ENCODE measurements at places on chromosomes 2 and 18.

- DNase-seq = no peak
Measured at GRCh38 chr2:98034745-98035144, 39.0 kb upstream of the TMEM131 start.

GRCh38 chr18:69031571-69031970 is 233.7 kb downstream of the CCDC102B start:
- DNase-seq = no peak

- no peak for DNase-seq
Measured at GRCh38 chr2:1819419-1819818, 75.1 kb upstream of the PXDN start.

- no peak for DNase-seq
Measured at GRCh38 chr2:147829106-147829505, 15.7 kb upstream of the ACVR2A start.

- no peak for DNase-seq
Measured at GRCh38 chr2:60547841-60548240, 5.6 kb downstream of the BCL11A start.

GRCh38 chr2:237649541-237650454 is 22.4 kb downstream of the LRRFIP1 start:
- no peak for DNase-seq

DNA sequence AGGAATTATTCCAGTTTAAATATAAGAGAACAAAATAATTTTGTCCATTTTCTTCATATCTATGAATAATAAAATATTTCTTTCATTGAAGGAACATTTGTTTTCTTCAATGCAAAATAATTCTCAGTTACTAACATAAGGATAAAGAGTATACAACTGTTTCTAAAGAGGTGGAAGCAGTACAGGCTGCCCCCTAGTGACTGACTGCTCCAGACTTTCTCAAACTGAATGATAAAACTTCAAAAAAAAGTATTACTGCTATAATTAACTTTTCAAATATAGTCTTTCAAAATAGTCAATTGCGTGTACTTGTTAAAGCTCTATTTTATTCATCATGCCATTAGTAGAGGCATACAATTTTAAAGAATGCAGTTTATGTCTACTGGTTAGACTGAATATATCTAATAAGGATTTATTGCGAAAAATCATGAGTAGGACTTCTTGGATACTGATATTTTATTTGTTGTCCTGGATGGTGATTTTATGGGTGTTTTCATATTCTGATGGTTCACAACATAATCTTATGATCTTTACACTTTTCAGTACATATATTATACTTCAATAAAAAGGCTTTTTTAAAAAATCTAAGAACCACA is 100.1 kb downstream of the WDPCP start:
- no peak for DNase-seq

DNA sequence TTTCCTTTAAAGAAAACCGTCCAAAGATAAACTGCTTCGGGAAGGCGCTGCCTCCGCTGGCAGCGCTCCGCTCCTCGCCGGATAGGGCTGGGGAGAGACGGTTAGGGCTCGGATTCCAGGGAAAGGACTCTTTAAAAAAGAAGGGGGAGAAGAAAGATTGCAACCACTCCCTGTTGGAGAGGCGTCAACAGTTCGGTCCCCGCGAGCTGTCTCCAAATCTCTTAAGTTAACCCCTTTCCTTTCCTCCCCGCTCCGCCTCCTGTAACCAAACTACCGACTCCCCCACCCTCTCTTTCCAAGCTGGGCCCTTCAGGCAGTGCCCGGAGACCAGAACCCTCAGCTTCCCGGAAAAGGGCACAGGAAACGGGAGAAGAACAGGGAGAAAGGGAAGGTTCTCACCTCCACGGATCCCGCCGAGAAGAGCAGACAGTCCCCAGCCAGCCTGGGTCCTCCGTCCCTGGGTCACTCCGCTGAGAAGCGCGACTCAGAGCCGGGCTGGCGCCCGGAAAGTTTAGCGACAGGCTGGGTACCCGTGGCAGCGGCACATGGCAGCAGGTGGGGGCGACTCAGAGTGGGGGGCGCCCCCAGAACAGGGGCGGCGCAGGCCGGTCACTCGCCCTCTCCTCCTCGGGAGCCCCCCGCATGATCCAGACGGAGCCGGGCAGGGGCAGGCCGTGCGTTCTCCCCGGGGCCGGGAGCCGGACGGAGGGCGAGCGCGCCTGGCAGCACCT is 675 bp downstream of the FZD5 start:
- DNase-seq = no peak

- DNase-seq = no peak
Measured at GRCh38 chr2:128505575-128506526, 187.2 kb upstream of the HS6ST1 start.

DNA sequence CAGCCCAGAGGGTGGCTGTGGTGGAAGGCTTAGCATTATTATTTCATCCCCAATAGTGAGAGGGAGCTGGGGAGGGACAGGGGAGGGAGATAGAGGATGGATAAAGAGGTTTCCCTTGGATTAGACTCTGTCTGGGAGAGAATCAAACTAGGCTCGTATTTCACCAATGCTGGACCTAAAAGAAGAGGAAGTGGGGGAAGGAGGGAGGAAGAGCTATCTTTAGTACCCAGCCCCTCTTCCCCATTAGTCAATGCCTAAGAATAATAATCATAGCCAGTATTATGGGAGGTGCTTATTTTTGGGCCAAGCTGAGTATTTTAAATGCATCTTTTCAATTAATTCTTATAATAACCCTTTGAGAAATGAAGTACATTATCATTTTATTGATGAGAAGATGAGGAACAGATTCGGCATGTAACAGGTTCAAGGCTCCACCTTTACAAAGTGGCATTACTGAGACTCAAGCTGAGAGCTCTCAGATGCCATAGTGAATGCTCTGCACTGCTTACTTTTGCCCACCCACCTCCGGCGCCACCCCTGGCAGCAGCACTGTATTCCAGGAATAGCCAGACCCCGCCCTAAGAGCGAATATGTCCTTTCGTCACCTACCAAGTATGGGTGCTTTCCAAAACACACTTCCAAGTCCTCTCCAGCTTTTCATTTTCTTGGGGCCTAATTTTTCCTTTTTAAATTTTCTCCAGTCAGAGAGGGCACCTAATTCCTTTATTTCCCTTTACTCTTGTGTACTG is 21.0 kb downstream of the PAX8 start:
- DNase-seq = no peak

DNA sequence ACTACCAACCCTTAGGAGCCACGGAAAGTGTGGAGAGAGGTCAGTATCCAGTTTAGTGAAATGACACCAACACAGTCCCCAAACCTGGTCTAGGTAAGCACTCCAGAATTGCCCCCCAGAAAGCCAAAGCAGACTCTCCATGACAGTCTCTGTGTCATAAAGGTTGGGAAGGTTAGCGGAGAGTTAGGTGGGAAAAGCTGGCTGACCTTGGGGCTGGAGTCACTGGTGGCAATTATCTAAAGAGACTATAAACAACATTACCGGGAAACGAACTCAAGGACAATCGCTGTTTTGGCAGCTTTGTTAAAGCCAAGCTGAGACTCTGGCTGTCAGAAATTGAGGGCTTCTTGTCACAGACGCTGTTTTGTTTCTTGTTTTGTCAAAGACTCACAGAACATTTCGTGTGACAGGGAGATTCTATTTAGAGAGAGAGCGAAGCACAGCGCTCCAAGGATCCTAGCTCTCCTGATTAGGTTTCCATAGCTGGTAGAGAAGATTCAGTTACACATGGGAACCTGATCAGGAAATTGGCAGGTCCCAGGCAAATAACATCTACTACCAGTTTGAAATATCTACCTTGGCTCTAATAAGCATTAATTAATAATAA is 111.3 kb downstream of the LNPK start:
- DNase-seq = no peak

GRCh38 chr2:215358312-215358845 is 46.5 kb downstream of the ATIC start:
- no peak for DNase-seq

- DNase-seq = no peak
Measured at GRCh38 chr2:198753101-198753500, 704.6 kb downstream of the SATB2 start.

GRCh38 chr18:77400561-77400960 is 150.9 kb downstream of the GALR1 start:
- no peak for DNase-seq

- no peak for DNase-seq
Measured at GRCh38 chr2:159905926-159906714, 108.1 kb upstream of the CD302 start.

DNA sequence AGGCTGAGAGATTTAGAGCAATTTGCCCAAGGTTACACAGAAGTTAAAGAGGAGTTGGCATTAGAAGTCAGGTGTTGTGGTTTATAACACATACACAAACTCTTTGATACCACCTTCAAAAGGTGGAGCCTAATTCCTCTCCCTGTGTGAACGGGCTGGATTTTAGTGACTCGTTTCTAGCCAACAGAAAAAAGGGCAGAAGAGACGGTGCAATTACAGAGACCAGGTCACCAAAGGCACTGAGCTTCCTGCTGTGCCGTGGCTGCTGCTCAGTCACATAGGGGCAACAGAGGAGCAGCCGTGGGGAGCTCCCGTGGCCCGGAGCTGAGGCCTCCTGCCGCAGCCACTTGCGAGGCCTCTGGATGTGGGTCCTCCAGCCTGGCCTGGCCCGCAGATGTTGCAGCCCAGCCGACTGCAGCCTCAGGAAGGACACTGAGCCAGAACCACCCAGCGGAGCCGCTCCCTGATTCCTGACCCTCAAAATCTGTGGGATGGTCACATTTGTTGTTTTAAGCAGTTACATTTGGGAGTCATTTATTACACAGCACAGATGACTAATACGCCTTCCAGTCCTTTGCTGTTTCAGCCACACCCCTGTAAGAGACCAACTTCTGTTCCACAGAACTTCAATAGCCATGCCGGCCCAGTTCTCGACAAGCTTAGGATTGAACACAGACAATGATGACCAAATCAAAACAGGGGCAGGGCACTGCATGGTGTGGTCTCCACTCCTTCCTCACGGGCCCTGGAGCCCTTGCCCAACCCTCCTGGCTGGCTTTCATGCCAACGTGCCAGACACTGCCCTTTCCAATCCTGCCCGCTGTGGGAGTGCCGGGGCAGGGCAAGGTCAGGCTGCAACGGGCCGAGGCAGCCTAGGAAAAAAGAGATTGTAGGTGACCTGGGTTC is 17.1 kb downstream of the EDAR start:
- no peak for DNase-seq

DNA sequence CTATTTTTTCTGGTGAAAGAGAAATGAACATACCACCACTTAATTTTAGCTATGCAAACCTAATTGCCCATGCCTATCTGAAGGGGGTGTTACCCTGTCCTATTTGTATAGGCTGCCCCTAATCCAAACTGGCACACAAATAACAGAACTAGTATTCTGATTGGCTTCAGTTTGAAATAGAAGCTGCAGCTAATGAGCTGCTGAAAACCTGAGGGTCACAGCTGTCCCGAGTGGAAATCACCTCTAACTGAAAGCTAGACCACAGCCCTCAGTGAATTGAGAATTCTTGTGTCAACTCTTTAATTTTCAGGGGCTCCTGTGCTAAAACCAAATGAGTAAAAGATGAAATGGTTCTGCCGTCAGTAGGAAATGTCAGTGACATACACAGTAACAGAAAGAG is 28.7 kb downstream of the CCDC141 start:
- no peak for DNase-seq

DNA sequence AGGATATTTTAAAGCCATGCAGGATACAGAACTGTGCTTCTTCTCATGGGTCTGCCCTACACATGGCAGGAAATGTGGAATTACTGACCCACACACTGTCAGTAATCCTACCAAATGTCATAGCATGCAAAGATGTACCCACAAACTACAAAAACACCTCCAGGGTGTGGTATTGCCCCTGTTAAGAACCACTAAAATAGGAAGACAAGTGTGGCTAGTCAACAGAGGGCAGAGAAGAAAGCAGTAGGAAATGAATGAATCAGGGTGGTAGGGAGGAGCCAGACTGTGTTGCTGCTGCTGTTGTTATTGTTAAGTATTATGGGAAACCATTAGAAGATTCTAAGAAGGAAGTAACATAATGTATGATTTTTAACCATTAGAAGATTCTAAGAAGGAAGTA is 556.7 kb upstream of the ACVR2A start:
- DNase-seq = no peak

- DNase-seq = no peak
Measured at GRCh38 chr18:59960272-59960671, 60.5 kb downstream of the PMAIP1 start.

DNA sequence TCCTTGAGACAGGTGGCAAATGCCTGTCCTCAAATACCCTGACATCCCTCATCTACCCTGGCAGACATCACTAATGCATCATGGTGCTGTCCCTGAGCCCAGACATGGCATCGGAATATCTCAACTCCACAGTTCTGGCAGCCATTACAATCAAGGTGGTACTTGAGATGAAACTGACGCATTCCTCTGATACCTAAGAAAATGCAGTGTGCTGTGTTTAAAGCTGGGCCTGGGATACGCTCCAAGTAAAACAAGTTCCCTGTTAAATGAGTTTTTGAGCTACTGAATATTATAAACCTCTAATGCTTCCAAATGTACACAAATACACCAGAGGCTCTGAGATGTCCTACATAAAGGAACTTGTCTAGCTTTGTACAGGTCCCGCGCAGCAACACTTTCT is 29.8 kb downstream of the POLR1A start:
- no peak for DNase-seq

- DNase-seq = no peak
Measured at GRCh38 chr2:30155202-30155601, 8.4 kb downstream of the YPEL5 start.

GRCh38 chr2:233193738-233194137 is 57.7 kb upstream of the ATG16L1 start:
- no peak for DNase-seq

GRCh38 chr18:62499263-62499650 is 23.6 kb upstream of the ZCCHC2 start:
- DNase-seq = no peak

- DNase-seq = no peak
Measured at GRCh38 chr2:144505245-144505831, 14.6 kb downstream of the ZEB2 start.

- no peak for DNase-seq
Measured at GRCh38 chr2:1088192-1088860, 137.7 kb downstream of the SNTG2 start.

DNA sequence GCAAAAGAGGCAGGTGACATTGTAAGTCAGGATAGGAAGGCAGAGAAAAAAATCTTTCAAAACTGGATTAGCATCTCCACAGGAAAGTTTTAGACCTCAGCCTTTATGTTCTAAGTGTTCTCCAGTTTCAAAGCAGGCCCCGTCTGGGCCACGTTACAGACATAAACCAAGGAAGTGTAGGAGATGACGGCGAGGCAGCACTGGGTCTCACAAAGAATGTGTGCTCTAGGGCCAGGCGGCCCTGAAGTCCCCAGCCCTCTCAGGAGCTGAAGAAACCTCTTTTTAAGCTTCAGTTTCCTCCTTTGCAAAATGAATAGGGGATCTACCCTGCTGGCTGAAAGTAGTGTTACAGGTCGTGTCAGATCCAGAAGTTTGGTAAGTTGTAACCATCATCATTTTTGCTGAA is 81.7 kb downstream of the SPRED2 start:
- DNase-seq = no peak

GRCh38 chr2:86519349-86519748 is 43.9 kb downstream of the CHMP3 start:
- DNase-seq = no peak

DNA sequence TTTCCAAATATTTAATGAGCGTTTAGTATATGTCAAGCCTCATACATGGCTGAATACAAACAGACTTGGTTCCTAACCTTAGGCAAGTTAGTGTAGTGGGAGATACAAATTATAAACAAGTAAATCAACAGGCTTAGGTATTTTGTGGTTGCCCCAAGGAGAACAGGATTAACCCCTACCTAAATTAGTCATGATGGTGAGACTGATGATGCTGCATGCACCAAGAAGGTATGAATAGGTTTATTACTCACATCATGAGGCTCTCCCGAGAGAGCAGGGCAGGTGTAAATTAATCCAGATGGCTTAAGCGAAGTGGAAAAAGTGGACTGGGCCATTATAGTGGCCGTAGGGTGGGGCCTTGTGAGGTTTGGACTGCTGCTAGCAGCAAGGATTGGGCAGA is 118.1 kb upstream of the GCFC2 start:
- no peak for DNase-seq
